ENCODE measurements at places on chromosomes 3 and 15.

GRCh38 chr3:59404064-59404463, 354.2 kb upstream of the CFAP20DC start:
- no peak for DNase-seq

DNA sequence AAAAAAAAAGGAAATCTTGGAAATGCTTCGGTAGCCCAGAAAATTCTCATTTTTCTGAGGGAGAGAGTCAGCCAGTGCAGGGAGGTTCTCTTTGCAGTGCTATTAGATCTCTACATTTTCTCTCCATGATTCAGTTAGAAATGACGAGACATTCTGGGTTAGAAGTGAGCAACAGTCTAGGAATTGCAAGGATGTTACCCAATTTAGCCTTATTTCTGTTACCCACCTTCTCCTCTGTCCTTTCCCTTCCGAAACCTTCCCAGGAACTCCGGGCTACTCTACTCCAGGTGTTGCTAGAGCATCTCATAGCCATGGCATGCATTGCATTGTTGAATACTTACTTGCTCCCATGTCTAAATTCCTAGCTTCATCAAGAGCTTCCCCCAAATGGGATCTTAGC, 106.8 kb downstream of the EDEM1 start:
- DNase-seq: no peak

DNA sequence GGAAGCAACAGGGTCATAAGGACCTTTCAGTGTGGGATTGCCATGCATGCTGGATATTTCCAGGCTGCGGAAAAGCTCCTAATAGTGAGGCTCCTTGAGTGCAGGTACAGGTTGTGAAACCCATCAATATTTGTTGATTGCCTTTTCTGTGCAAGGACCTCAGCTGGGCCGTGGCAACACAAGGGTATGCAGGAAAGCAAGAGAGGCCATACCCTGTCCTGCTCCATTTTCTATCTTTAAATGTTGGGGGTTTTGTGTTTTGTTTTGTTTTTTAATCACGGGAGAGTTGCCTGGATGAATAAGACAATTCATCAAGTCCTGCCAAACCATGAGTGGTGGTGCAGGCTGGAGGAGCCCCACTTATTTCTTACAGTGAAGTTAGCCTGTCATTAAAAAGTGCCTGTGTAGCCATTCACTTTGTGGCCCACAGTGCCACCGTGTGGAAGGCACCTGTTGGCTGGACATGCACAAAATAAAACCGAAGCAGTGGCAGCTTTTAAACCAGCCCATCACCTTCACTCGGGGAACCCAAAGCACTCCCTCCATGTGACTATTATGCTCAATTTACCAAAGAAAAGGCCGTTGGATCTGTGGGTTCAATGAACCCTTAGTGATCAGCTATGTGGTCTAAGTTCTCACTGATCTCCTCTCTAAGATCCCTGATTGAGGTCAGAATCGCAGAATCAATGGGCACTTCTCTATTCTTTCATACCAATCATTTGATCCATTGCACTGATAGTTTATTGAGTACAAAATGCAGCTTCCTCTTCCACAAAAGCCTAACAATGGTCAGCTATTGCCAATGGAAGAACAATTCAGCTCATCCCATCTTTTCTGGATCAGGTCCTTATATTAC, 42.2 kb downstream of the CLDN18 start:
- peak; percentile 15 for DNase-seq

- no peak for DNase-seq
Observed at GRCh38 chr3:53226841-53227407, 28.9 kb downstream of the TKT start.

DNA sequence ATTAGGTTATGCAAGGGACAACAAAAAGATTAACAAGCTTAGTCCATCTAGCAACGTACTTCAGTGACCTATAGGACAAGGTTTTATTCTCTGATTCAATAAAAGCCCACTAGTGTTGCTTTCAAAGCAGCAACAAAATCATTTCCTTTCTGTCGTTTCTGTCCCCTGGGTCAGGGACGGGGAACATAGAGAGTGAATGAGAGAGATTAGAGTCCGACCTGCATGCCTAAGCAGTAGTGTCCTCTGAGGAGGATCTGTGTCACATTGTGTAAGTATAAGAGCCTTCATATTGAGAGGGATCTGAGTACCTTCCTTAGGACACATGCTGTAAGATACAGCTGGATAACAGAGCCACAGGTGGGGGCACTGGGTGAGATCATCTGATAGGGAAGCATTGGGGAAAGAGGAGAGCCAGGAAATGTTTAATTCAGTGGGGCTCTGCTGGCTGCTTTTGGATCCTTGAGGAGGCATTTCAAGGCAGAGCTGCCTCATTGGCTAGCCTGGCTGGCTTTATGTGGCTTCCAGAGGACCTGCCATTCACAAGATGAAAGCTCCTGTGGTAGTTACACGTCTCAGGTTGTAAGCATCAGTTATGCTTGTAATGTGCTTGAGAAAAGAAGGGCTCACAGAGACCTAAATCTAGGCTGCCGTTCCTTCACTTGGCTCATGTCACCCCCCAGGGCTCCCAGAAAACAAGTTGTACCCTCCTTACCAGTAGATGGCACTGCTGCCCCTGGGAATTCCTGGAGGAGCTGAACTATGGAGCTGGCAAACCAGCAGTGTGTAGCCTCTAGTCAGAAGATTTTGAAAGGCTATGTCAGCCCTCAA, 2.7 kb downstream of the TMEM108 start:
- peak; percentile 23 for DNase-seq
